ENCODE measurements at places on chromosomes 2 and 18. TPM values are rescaled to one million over a fixed set of nuclear protein-coding genes. Genes with fewer than 3 reads are reported as not detected.

PLCD4 gene
- total RNA-seq, result 10.7 TPM

MLPH gene
- 8.2 TPM for total RNA-seq

- DNase-seq, result peak; percentile 36
Observed at GRCh38 chr2:98412751-98413458, 31.8 kb upstream of the INPP4A start.

GRCh38 chr2:86584151-86584913, 21.1 kb upstream of the CHMP3 start:
- peak; percentile 56 for DNase-seq

- no peak for DNase-seq
Observed at GRCh38 chr2:204174034-204174433, 237.5 kb downstream of the ICOS start.

- no peak for DNase-seq
Observed at GRCh38 chr2:86226636-86227520, 27.6 kb downstream of the MRPL35 start.

- DNase-seq, result no peak
Observed at GRCh38 chr2:236876642-236877041, 209.0 kb upstream of the COPS8 start.

DNA sequence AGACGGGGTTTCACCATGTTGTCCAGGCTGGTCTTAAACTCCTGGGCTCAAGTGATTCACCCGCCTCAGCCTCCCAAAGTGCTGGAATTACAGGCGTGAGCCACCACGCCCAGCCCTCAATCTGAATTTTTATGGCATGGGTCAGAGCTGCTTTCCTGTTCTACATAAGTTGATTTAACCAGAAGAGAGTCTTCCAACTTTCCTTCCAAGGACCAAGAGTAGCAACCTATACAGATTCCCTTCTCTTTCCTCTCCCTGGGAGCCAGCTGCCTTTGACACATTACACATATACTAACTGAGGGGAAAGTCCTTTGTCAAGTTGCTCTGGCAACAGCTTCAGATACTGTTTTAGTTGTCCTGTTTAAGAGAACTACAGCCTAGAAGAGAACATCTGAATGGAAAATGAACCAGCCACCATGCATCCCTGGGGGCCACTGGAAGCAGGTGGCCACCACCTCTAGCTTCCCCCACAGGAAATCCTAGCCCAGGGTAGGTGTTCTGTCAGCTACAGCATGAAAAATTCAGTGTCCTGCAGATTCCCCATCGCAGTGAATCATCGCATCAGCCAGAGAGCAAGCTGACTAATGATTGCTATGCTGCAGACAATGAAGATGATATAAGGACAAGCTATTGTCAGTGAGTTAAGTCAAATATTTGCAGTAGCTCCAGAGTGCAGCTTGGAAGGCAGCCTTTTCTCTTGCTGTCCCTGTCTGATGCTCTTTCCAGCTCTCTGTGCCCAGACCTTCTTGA, 62.9 kb downstream of the POMC start:
- DNase-seq, result peak; percentile 6

- peak; percentile 40 for DNase-seq
Observed at GRCh38 chr2:98459496-98460175, 15.0 kb downstream of the INPP4A start.

DNA sequence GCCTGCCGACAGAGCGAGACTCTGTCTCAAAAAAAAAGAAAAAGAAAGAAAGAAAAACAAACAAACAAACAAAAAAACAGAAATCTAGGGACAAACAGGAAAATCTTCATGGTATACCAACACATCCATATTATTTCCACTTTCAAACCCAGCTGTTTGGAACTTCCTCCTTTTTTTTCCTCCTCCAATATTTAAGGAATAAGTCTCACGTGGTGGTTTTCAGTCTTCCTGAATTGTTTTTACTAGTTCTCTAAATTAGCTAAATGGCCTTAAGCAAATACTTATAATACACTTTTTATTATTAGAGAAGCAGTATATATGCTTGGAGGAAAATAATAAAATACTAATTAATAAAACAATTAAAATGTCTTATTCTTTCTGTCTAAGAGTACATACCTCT, 48.7 kb upstream of the GLS start:
- DNase-seq, result no peak

DNA sequence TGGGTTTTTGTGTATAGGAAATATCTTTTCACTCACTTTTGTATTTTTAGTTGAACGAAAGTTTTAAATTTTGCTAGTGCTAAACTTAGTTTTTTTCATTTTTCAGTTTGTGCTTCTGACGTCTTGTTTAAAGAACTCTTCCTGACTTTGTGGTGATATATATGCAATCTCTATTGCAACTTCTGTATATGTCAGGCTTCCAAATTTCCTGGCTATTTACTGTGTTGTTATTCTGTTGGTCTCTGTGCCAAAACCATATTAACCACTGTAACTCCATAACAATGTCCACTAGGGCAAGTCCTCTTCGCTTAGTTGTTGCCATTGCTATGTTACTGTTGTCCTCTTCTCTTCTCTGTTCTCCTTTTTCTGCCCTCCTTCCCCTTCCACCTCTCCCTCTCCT, 3.2 kb upstream of the EHD3 start:
- DNase-seq, result peak; percentile 62
